ENCODE measurements at places on chromosomes 5 and 9. TPM values are rescaled to one million over a fixed set of nuclear protein-coding genes. Genes with fewer than 3 reads are reported as not detected.

Gene RELL2
- polyA plus RNA-seq, result 6.4 TPM

Gene BARHL1
- polyA plus RNA-seq, result not detected

Gene AJM1
- 1.4 TPM for polyA plus RNA-seq

Gene SPDL1
- 5.2 TPM for polyA plus RNA-seq

Gene LYSMD3
- polyA plus RNA-seq, result 6.3 TPM

Data from HepG2 (cell line).